ENCODE measurements at places on chromosomes 13 and 19. TPM values are rescaled to one million over a fixed set of nuclear protein-coding genes. Genes with fewer than 3 reads are reported as not detected.

The SLC25A15 gene
- total RNA-seq, result 17.9 TPM

- H3K4me3 ChIP-seq, result no peak overlapping the region
- no peak overlapping the region for H3K27ac ChIP-seq
- H3K4me1 ChIP-seq, result no peaks in the 10 kb centered on the region
- no peaks in the 10 kb centered on the region for H3K27me3 ChIP-seq
These were observed 233.3 kb upstream of the DACH1 start for GRCh38 chr13:72100339-72100738.

DNA sequence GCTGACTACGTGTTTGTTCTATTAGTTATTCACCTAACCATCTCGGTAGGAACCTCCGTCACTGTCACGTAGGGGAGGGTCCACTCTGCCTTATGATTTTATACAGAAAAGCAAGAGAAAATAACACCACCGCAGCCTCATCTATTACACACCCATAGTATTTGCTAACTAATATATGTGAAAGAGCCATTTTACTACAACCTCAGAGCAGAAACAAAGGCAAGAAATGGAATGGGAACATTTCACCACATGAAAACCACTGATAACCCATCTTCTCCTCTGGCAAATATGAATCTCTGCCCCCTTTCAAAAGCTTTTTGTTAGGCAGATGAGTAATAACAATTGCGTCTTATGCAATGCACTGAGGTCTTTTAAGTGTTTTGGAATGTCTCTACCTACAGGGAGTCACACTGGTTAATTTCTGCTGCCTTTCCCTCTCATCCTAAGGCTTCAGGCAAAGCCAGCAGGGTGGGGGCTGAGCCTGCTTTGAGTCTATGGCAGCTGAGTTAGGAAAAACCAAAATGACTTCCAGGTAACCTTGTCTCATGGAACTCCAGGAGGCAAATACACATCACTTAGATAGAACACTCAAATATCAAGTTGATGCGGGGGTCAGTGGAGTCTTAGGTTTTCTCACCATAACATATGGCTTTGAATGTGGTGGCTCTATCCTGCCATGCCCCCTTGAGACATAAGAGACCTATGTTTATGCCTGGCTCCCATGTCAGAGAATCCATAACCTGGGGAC is 15.0 kb downstream of the TSHZ3 start:
- no peak overlapping the region for H3K4me3 ChIP-seq
- no peak for DNase-seq
- H3K27me3 ChIP-seq, result no peaks in the 10 kb centered on the region
- H3K4me1 ChIP-seq, result no peaks in the 10 kb centered on the region

The CGB1 gene
- not detected for total RNA-seq

DNA sequence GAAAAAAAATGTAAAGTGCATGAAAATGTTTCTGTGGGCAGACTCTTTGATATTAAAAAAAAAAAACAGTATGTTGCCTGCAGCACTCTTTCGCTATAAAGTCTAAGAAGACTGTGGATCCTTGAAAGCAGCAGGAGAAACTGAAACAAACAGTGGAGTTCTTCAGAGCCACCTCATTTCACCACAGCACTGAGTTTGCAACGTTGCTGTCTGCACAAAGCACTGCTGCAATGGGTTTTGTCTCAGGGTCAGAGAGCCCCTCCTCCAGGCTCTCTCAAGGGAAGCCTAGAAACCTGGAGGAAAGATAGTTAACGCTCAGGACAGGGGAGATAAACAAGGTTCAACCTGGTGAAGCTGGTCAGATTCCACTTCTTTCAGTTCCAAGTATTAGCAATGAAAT is 248.7 kb downstream of the EFNB2 start:
- H3K27me3 ChIP-seq, result no peaks in the 10 kb centered on the region
- no peaks in the 10 kb centered on the region for H3K36me3 ChIP-seq
- H3K4me3 ChIP-seq, result no peak overlapping the region
- no peak for DNase-seq

- H3K4me3 ChIP-seq, result no peak overlapping the region
- H3K27me3 ChIP-seq, result no peaks in the 10 kb centered on the region
- H3K27ac ChIP-seq, result no peak overlapping the region
- DNase-seq, result no peak
These were observed 209.9 kb downstream of the COL4A1 start for GRCh38 chr13:110097013-110097412.

DNA sequence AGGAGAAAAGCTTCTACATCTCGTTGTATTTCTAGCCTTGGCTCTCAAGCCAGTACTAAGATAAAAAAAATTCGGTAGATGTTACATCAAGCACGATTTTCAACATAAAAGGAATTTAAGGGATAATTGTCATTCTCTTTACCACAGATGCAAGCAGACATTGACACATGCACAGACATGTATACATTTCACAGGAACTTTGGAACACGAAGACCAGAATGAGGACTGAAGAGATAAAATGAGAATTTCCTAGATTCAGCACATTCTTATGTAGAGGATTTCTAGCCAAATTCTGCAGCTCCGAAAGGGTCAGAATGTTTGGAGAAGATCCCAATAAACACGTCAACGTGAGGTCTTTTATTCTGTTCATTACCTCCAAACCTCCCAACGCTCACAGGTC is 284.5 kb upstream of the ARGLU1 start:
- H3K4me1 ChIP-seq, result no peaks in the 10 kb centered on the region
- H3K36me3 ChIP-seq, result no peaks in the 10 kb centered on the region
- DNase-seq, result no peak

The CYP2A6 gene
- not detected for total RNA-seq

The JAK3 gene
- 2.1 TPM for total RNA-seq

- no peak for DNase-seq
- no peaks in the 10 kb centered on the region for H3K36me3 ChIP-seq
- H3K27ac ChIP-seq, result no peak overlapping the region
- no peak overlapping the region for H3K4me3 ChIP-seq
- H3K27me3 ChIP-seq, result peaks cover 4% of the 10 kb centered on the region
These were observed 41.4 kb downstream of the DEDD2 start for GRCh38 chr19:42175952-42176648.

GRCh38 chr13:22062478-22063205 is 391.8 kb downstream of the FGF9 start:
- H3K27me3 ChIP-seq, result no peaks in the 10 kb centered on the region
- no peaks in the 10 kb centered on the region for H3K36me3 ChIP-seq
- no peak overlapping the region for H3K27ac ChIP-seq
- H3K4me3 ChIP-seq, result no peak overlapping the region

DNA sequence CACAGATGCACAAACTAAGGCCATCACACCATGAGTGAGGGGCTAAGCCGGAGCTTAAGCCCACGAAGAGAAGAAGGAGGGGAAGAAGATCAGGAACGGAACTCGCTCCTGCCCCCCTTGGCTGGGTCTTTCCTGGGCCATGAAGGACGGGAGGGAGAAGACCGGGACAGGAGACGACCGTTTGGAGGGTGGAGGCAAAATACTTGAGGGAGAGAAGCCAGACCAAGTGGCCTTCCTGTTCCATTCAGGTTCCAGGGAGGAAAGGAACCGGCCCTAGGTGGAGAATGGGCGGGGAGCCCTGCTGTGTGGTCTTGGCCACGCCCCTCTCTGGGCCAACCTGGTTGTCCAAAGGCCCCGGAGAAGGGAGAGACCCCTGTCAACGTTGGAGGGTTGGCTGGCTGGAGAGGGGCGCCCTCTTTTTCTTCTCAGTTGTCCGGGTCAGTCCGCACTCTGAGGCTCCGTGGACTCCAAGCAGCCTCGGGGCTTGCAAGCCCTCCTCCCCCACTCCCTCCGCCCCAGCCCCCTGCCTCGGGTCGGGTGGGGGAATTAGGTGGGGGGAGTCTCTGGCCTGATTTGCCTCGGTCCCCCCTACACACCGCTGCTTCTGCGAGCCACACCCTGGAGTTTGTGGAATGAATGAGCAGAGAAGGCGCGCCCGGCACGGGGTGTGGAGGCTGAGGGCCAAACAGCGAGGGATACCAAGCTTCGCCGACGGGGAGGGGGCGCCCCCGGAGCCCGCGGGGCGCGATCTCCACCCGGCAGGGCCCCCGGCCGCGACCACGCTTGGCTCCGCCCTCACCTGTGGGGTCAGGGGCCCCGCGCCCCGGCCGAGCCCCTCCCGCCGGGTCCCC is 757 bp downstream of the FBN3 start:
- H3K27me3 ChIP-seq, result no peaks in the 10 kb centered on the region
- H3K36me3 ChIP-seq, result no peaks in the 10 kb centered on the region
- H3K4me3 ChIP-seq, result peak overlapping the region; percentile 34
- no peak overlapping the region for H3K27ac ChIP-seq
- H3K4me1 ChIP-seq, result peaks cover 6% of the 10 kb centered on the region
- DNase-seq, result no peak

The CFAP97D2 gene
- total RNA-seq, result 3.2 TPM

DNA sequence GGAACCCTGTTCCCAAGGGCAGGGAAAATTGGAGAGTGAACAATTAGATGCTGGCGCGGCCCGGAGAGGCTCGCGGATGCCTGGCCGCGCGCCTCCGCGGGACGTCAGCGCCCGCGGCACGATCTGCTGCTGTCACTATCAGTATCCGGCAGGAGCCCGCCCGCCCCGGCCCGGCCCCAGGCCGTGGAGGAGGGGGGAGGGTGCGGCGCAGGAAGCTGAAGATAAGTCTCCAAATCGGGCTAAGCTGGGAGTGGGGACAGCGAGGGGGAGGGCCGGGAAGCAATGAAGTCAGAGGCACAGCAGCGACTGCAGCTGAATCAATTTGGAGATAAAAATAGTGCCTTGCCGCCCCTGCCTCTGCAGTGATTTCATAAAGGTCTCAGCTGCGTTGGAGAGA is 441.5 kb upstream of the KLF12 start:
- H3K36me3 ChIP-seq, result no peaks in the 10 kb centered on the region
- H3K27ac ChIP-seq, result no peak overlapping the region
- DNase-seq, result peak; percentile 22
- no peak overlapping the region for H3K4me3 ChIP-seq

The FFAR3 gene
- total RNA-seq, result 0.34 TPM

DNA sequence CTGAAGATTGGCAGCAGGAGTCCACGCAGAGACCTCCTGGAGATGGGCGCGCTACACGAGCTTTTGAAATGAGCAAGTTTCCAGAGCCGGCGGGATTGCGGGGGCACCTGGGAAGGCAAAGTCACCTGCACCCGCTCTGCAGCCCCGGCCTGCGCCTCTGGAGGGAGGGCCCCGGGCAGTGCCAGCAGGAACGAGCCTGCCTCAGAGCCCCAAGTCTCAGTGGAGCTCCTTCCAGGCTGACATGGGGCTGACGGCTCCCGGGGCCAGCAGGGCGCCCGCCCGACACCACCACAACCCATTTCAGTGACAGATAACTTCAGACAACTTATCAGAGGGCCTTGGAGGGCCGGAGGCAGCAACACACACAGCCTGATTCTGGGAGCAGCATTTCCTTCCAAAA is 45.0 kb downstream of the RASA3 start:
- DNase-seq, result no peak
- peaks cover 7% of the 10 kb centered on the region for H3K4me1 ChIP-seq
- no peak overlapping the region for H3K27ac ChIP-seq
- no peak overlapping the region for H3K4me3 ChIP-seq
- no peaks in the 10 kb centered on the region for H3K36me3 ChIP-seq

DNA sequence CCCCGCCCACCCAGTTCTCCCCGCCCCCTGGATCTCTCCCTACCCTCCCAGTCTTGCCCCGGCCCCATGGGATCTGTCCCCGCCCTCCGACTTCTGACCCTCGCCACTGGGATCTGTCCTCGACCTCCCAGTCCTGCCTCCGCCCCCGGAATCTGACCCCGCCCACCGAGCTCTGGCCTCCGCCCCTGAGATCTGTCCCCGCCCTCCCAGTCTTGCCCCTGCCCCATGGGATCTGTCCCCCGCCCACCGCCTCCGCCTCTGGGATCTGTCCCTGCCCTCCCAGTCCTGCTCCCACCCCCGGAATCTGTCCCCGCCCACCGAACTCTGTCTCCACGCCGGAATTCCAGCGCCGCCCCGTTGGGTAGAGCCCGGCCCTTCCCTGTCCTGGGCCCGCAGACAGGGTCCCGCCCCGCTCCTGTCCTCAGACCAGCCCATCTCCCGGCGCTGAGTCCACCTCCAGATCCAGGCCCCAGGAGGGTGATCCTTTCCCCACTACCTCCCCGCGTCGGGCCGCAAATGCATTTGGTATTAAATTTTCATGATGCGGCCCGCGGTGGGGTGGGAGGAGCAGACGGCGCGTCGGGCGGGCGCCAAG is 1.5 kb upstream of the SLC17A7 start:
- DNase-seq, result peak; percentile 95
- H3K4me1 ChIP-seq, result no peaks in the 10 kb centered on the region
- peak overlapping the region; percentile 29 for H3K27ac ChIP-seq
- peak overlapping the region; percentile 55 for H3K4me3 ChIP-seq

The APOC4 gene
- not detected for total RNA-seq

The SELENOW gene
- total RNA-seq, result 80.2 TPM

The ZSCAN1 gene
- total RNA-seq, result not detected

- no peaks in the 10 kb centered on the region for H3K36me3 ChIP-seq
- H3K4me1 ChIP-seq, result peaks cover 5% of the 10 kb centered on the region
- H3K4me3 ChIP-seq, result peak within 1 kb of the TSS; percentile 29
- H3K27me3 ChIP-seq, result peaks cover 16% of the 10 kb centered on the region
- DNase-seq, result no peak
These were observed at the start of gene POU4F1 for GRCh38 chr13:78603240-78603957. POU4F1 (minus strand) TSS chr13:78603552; CDS start chr13:78603326, 226 bp downstream.

GRCh38 chr19:8396563-8397203 is 6.5 kb downstream of the RAB11B start:
- peaks cover 44% of the 10 kb centered on the region for H3K4me1 ChIP-seq
- no peak overlapping the region for H3K27ac ChIP-seq
- H3K27me3 ChIP-seq, result no peaks in the 10 kb centered on the region
- no peaks in the 10 kb centered on the region for H3K36me3 ChIP-seq
- DNase-seq, result peak; percentile 62

The KCNN1 gene
- total RNA-seq, result 0.19 TPM

The FGF21 gene
- total RNA-seq, result not detected

DNA sequence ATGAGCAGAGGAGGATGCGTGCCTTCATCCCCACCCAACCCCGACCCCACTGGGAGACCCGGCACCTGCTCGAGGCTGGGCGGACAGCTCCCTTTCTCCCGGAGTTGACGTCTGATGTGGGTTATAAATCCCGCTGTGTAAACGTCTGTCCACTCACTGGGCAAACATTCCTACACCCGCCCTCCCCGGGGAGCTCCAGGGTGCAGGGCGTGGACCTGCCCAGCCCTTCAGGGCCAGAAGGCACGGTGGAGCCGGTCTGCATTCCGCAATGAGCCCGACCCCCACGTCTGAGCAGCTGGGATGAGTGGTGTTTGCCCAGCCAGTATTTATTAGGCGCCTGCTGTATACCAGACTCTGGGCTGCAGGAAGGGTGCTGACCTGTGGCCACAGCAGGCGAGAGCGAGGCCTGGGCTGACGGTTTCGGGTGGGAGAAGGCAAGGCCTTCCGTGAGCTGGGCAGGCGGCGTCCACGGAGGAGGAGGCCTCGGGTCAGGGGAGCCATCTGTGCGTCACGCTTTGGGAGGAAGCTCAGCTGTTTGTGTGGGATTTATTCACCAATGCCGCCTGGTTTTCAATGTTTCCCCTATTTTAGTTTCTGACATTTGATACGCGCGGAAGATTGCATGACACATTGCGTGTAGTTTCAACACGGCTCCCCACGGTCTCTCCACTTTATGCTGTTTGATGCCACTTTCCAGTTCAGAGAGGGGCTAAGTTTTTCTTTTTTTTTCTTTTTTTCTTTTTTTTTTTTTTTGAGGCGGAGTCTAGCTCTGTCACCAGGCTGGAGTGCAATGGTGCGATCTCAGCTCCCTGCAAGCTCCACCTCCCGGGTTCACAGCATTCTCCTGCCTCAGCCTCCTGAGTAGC is 2.0 kb downstream of the MISP start:
- H3K27ac ChIP-seq, result no peak overlapping the region
- no peaks in the 10 kb centered on the region for H3K4me1 ChIP-seq
- H3K36me3 ChIP-seq, result no peaks in the 10 kb centered on the region
- H3K27me3 ChIP-seq, result no peaks in the 10 kb centered on the region
- no peak overlapping the region for H3K4me3 ChIP-seq
- DNase-seq, result peak; percentile 57

GRCh38 chr13:20779405-20779804 is 5.6 kb upstream of the EEF1AKMT1 start:
- no peak overlapping the region for H3K4me3 ChIP-seq
- H3K27me3 ChIP-seq, result no peaks in the 10 kb centered on the region
- no peak for DNase-seq
- H3K36me3 ChIP-seq, result no peaks in the 10 kb centered on the region
